ENCODE measurements at places on chromosomes 4 and X. TPM values are rescaled to one million over a fixed set of nuclear protein-coding genes. Genes with fewer than 3 reads are reported as not detected.

Gene SGMS2
- total RNA-seq, result 0.37 TPM

Gene ADH7
- not detected for total RNA-seq

Gene PDGFRA
- total RNA-seq, result not detected

Gene CSTF2
- total RNA-seq, result 38.9 TPM

Gene RWDD4
- total RNA-seq, result 18.6 TPM

Gene TMA16
- total RNA-seq, result 36.5 TPM

Gene GLRA3
- total RNA-seq, result not detected

Gene CABS1
- not detected for total RNA-seq

Gene NPY2R
- total RNA-seq, result not detected

Gene CSAG3
- total RNA-seq, result 1.4 TPM

Gene SORCS2
- 0.06 TPM for total RNA-seq

Gene ITM2A
- total RNA-seq, result 160 TPM

Gene RPS6KA6
- not detected for total RNA-seq

Gene RHOXF2
- not detected for total RNA-seq

Gene CT45A2
- not detected for total RNA-seq

Gene PLK4
- 60.1 TPM for total RNA-seq

- DNase-seq, result no peak
These were observed 9.4 kb downstream of the IL15 start for GRCh38 chr4:141645611-141646340.

GRCh38 chrX:46574774-46575381 lies 1.3 kb downstream of the CHST7 start:
- peak; percentile 51 for DNase-seq

- no peak for DNase-seq
These were observed 74.4 kb upstream of the PRKX start for GRCh38 chrX:3787856-3788255.

- no peak for DNase-seq
These were observed 335.9 kb upstream of the AR start for GRCh38 chrX:67207912-67208311.

DNA sequence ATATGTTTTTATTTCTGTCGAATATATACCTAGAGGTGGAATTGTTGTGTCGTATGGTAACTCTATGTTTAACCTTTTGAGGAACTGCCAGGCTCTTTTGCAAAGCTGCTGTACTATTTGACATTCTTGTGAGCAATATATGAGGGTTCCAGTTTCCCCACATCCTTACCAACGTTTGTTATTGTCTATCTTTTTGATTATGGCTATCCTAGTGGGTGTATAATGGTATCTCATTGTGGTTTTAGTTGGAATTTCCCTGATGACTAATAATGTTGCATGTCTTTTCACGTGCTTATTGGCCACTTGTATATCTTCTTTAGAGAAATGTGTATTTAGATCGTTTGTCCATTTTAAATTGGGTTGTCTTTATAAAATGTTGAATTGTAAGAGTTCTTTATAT lies 24.5 kb downstream of the REPS2 start:
- DNase-seq, result no peak

DNA sequence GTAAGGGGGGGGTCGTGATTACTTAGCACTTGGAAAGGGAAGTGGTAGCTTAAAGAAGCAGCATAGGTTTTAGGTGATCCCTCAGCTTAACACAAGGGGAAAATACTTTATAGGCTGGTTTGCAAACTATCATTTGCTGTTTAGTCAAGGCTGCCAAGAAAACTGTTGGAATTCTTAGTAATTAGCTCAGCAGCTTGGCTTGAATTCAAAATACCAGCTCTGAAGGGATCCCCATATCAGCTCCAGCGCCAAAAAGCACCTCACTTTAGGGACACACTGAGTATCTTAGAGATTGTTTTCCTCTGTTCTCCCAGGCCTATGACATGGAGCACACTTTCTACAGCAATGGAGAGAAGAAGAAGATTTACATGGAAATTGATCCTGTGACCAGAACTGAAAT lies 8.8 kb downstream of the TNMD start:
- no peak for DNase-seq

DNA sequence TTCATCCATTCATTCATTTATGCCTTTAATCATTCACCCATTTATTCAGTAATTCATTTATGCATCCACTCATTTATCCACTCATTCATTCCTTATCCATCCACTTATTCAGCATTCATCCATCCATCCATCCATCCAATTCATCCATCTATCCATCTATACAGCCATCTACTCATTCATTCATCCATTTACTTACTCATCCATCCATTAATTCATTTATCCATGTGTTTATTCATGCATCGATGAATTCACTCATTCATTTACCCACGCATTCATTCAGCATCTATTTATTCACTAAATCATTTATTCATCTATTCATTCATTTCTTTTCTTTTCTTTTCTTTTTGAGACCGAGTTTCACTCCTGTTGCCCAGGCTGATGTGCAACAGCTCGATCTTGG lies 10.4 kb downstream of the P2RY8 start:
- no peak for DNase-seq

GRCh38 chrX:47430925-47431324 lies 52.1 kb downstream of the ZNF41 start:
- no peak for DNase-seq

DNA sequence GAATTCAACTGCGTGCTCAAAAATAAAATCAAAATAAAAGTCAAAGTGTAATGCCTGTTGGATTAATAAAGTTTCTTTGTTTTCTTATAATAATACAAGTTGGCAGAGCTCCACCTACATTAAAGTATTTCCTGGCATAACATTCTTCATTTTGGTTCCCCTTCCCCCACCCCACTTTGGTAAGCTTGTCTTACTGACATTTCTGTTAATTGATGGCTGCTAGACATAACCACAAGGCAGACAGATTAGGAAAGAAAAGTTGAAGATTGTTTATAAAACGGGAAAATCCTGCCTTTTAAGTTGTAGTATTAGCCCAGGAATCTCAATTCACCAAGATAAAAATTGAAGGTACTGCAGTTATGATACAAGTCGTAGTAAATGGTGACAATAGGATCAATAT lies 246.5 kb upstream of the RPS6KA3 start:
- DNase-seq, result no peak

DNA sequence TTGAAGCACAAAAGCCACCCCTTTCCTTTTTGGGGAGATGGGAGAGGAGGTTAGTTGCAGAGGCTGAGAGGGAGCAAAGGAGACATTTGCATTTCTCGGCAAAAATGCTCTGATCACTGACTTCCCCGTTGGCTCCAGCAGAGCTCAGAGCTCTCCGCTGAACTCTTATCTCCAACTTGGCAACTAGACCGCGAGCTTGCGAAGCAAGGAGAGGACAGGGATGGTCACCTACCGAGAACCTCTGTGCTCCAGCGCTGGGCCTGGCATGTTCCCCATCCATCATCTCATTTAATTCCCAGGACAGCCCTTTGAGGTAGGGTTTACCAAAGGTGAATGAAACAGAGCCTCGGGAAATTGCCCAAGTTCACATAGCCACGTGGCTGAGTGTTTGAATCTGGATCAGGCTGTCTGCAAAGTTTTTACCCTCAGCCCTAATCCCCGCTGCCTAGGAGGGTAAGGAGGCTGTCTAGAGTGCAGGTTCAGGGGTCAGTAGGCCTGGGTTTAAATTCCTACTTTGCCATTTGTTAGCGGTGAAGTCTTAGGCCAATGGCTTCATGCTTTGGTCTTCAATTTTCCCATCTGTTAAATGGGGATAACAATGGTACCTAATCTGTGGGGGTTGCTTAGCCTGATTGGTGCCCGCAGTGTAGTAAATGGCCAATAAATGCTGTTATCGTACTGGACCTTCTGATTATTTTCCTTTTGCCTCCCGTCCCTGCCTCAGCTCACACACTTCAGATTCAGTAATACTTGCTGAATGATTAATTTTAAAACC lies 3.8 kb upstream of the CITED1 start:
- DNase-seq, result no peak

DNA sequence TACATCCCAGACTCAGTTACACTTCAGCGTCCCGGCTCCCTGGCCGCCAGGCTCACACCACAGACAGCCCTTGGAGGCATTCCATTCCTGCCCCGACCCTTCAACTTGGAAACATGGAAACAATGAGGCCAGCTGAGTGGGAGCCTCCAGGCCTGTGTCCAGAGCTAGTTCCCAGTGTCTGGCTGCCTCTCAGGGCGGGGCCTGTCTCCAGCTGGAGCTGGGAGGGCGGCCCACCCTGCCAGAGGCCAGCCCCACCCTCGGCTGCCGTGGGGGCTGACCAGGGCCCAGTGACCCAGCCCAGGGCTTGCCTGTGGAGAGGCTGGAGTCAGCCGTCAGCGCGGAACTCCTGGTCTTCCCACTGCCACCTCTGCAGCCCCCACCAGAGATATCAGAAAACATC lies 37.4 kb upstream of the SPON2 start:
- DNase-seq, result no peak

DNA sequence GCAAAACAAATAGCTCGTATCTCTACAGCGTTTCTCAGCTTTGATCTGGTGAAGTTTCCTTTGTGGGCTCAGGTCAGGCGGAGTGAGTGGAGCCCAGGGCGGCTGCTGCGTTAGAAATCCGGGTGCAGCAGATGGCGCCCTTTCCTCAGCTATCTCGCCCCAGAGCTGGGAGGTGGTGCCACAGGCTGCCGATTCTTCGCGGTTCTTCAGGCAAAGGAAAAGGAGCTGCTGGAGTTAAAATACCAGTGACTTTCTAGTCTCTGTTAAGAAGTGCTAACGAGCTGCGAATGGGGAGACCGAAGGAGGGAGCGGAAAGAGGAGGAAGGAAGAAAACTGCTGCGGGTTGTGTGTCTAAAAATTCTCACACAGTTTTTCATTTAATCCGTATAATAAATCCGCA lies 114.6 kb downstream of the CPE start:
- peak; percentile 71 for DNase-seq

DNA sequence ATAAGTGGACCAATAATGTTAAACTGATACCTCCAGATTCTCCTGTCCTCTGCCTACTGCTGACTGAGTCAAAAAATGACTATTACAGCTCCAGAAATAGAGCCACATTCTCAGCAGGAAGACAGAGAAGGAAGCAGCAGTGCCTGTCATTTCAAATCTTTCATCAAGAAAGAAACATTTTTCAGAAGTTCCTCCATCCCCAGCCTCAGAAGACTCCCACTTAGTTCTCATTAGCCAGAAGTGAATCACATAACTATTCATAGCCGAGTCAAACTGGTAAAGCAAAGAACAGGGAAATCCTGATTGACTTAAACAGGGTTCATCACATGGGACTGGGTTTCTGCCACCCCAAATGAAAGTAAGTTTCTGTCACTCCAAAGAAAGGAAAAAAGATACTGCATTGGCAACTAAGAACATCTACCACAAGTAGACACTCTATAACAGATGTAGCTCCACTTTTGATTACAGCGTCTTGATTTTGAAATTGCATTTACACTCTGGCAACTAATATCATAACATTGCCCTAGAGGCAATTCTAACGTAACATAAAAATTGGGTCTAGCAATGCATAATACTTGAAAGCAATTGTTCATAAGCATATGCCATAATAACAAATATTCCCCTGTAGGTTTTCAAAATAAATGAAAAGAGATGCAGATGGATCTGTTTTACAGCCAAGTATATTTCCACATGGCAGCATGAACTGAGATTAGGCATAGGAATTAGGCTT lies 599.8 kb downstream of the GALNTL6 start:
- no peak for DNase-seq

DNA sequence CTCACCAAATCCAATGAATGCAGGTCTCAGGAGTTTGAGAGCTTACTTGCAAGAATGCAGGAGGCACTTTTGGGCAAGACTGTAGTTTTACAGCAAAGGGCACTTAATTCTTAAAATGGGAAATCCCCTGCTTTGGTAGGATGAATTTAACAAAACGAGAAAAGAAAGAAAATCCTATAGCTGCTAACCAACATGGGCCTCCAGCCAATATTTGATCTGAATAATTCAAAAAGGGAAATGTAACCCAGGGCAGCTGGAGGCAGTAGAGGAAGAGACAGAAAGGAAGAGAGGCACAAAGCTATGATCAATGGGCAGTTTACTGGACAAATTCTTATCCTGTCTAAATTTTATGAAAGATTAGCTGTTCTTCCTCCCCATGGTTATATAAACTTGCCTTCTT lies 142.3 kb downstream of the SH3KBP1 start:
- DNase-seq, result no peak

- no peak for DNase-seq
These were observed 44.0 kb upstream of the LDB2 start for GRCh38 chr4:16942491-16942890.

- no peak for DNase-seq
These were observed 88.4 kb upstream of the CLNK start for GRCh38 chr4:10773010-10773409.

- DNase-seq, result no peak
These were observed 68.1 kb downstream of the APBB2 start for GRCh38 chr4:41146196-41146595.

GRCh38 chr4:28073860-28074555 lies 1213.4 kb downstream of the STIM2 start:
- no peak for DNase-seq

- DNase-seq, result no peak
These were observed 242.5 kb upstream of the PUDP start for GRCh38 chrX:7390441-7390840.

- no peak for DNase-seq
These were observed 562.3 kb upstream of the DIPK2B start for GRCh38 chrX:45762699-45763647.

- no peak for DNase-seq
These were observed 10.3 kb upstream of the TRMT2B start for GRCh38 chrX:101062176-101062575.

GRCh38 chr4:153748378-153748777 lies 11.4 kb downstream of the RNF175 start:
- no peak for DNase-seq

DNA sequence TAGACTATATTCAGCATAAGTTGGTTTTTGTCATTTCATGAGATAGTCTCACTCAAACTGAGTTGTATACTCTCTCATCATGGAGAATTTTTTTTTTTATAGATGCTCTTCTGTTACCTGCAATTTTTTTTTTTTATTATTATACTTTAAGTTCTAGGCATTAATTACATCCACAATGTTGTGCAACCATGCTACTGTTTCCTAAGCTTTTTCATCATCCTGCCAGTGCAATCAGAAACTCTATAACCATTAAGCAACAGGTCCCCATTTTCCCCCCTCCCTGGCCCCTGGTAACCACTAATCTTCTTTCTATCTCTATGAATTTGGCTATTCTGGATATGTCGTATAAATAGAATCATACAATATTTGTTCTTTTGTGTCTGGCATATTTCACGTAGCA lies 321.6 kb downstream of the STIM2 start:
- no peak for DNase-seq

GRCh38 chr4:173415885-173416653 lies 17.2 kb upstream of the SCRG1 start:
- DNase-seq, result no peak

- peak; percentile 44 for DNase-seq
These were observed 837 bp downstream of the DCHS2 start for GRCh38 chr4:154490583-154491340.

DNA sequence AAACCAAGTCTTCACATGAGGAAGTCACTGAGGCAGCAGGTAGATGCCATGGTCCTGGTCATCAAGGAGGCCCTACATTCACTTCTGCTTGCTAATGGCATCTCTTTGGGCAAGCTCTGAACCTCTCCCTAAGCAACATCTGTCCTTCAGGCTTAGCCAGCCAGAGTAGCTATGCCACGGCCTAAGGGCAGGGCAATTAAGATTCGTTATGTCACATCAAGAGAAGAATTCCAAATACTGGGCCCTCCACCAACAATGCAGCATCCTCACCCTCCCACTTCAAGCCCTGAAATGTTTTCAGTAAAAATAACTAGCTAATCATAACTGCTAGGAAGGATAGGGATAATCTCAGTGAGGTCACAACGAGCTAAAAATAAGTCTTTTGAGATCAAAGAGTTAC lies 120.7 kb upstream of the HCCS start:
- DNase-seq, result no peak

- DNase-seq, result no peak
These were observed 142.4 kb upstream of the FGF13 start for GRCh38 chrX:138853936-138854335.

GRCh38 chr4:110597582-110597981 lies 25.3 kb downstream of the PITX2 start:
- DNase-seq, result no peak
